ENCODE measurements at places on chromosomes 6 and 20.
A peak's percentile ranks its signal among the peaks of the same experiment; 100 is the strongest.

DNA sequence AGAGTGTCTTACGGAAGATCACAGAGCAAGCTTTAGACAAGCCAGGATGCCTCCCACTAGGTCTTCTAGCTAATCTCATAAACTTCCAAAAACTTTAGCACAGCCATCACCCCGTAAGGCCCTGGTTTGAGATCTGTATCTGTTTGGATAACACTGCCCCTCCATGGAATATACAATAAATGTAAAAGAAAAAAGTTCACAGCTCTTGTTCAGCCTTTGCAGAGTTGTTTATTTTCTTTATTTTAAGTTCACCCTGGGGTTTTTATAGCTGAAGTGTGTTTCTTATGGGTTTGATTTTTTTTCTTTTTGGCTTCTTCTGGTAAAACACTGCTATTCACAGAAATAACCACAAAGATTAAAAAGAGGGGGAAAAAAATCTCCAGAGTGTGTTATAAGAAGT lies 125.6 kb downstream of the EYA2 start:
- DNase-seq, result no peak

GRCh38 chr6:106510090-106510970 lies 119.0 kb downstream of the RTN4IP1 start:
- peak; percentile 74 for DNase-seq

DNA sequence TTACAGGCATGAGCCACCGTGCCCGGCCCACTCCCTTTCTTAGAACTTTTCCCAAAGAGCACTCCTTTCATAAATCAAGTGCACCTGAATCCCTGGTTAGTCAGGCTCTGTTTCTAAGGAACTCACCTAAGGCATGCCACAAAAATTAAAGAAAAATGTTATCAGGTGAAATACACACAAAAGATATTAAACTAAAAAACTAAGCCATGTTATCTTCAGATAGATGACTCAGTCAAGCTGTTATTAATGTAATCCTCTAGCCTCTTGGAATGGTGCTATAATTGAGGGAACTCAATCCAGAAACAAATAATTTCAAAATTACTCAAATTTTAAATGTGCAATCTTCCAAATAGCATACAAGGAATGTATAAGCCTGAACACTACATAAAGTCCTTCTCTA lies 83.0 kb downstream of the TENT5A start:
- DNase-seq, result no peak

DNA sequence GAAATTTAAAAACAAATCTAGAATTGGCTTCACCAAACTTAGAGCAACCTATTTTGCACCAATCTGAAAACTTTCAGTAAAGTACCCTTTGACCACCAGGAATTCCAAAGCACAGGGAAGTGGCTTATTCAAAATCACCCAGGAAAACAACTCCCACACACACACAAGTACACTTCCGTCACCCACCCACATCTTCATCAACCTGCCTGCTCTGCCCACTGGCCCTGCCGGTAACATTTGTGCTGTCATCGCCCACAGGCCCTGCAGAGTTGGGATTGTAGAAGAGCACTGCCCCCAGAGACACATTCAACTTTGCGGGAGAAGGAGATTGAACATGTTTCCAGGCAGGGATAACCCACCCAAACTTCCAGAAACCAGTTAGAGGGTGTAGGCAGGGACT lies 19.3 kb upstream of the SCML4 start:
- DNase-seq, result peak; percentile 8

- no peak for DNase-seq
Observed at GRCh38 chr6:126048635-126049034, 62.3 kb downstream of the TRMT11 start.
